ENCODE measurements at places on chromosomes 1 and 21.

DNA sequence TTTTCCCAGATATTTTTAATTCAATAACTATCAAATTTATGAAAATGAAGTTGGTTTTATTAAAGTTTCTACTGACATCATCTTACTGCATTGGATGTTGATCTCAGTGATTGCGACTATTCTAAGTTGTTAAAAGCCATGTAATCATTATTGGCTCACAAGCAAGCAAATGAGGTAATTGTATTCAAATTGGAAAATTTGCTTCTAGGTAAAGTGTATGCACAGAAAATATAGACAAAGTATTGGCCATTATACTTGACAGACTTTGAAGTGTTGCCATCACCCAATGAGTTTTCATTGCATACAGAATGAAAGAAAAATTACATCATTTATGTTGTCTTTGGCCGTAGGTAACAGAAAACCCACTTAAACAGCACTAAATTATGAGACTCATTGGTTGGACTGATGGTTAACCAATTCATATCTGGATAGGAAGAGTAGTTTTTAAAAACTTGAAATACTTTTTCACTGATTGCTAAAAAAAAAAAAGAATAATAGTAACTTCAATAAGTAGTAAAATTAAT is 299.2 kb downstream of the USP25 start:
- no peak for DNase-seq

GRCh38 chr1:88180449-88181108 is 503.5 kb upstream of the PKN2 start:
- DNase-seq: peak; percentile 59

DNA sequence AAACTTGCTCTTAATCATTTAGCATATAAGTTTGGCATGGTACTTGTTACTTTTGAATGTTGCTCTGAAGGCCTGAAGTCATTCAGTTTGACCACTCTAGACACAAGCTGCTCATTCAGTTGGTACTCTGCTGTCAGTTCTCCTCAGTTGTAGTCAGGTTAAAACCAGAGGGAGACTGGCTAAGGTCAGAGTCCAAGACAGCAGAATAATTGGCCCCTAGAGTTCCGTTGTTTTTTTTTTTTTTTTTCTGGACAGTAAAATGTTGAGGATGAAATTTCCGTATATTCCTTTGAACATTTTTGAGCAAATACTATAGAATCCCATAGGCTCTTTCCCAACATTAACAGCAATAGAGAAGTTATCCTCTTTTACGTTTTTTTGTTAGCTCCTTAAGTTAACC is 9.4 kb downstream of the ZBTB40 start:
- no peak for DNase-seq

GRCh38 chr1:236913371-236914037 is 90.7 kb downstream of the MT1HL1 start:
- no peak for DNase-seq

DNA sequence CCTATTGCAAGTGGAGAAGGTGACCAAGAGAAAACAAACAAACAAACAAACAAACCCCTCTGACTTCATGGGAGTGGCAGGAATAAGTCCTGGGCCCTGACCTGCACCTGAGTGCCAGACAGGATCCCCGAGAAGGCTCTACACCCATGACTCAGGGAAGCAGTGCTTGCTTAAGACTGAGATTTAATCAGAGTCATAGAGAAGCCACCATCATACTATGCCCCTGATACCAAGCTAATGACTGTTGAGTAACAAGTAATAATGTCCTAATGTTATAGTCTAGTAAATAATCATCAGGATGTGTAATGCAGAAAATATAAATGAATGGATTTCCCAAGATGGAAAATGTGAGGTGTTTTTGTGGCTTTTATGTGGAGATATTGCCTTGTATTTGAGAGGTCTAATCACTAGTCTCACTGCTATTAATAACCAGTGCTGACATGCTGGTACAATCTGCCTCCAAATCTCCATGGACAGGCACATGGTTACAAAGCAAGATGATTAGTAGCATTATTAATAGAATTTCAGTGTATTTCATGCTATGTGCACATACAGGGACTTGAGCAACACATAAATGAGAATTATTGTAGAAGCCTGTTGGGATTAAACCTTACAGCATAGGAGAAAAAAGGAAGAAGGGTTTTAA is 1290.9 kb downstream of the MRPL39 start:
- no peak for DNase-seq

DNA sequence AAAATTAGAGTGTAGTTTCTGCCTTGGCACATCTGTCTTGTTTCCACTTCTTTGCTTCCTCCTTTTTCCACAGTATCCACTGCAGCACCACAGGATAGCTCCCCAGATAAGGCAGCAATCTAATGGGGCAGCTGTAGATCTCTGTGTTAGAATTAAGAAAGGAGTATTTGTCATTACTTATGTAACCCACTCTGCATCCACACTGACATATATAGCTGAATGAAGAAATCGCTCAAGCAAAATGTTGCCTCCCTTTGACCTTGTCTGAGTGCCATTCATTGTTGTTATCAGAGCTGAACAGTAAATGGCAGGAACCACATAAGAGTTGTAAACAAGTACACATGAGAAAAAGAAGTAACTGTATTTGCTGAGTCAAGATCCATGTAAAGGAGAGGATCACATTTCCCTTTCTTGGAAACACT is 45.9 kb upstream of the DPH5 start:
- DNase-seq: no peak

DNA sequence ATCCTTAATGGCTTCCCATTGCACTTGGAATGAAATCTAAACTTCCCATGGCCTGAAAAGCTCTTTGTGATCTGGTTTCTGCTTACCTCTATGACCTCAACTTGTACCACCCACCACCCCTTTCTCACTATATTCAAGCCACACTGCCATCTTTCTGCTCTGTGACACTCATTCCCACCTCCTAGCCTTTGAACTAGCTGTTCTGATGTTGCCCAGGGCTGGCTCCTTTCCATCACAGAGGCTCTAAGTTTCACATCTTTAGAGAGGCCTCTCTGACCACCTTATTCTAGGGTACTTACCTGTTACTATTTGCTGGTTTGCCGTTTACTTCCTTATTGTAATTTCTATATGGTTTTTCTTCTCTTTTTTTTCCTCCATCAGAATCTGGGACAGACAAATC is 4.2 kb downstream of the MPZL1 start:
- no peak for DNase-seq

DNA sequence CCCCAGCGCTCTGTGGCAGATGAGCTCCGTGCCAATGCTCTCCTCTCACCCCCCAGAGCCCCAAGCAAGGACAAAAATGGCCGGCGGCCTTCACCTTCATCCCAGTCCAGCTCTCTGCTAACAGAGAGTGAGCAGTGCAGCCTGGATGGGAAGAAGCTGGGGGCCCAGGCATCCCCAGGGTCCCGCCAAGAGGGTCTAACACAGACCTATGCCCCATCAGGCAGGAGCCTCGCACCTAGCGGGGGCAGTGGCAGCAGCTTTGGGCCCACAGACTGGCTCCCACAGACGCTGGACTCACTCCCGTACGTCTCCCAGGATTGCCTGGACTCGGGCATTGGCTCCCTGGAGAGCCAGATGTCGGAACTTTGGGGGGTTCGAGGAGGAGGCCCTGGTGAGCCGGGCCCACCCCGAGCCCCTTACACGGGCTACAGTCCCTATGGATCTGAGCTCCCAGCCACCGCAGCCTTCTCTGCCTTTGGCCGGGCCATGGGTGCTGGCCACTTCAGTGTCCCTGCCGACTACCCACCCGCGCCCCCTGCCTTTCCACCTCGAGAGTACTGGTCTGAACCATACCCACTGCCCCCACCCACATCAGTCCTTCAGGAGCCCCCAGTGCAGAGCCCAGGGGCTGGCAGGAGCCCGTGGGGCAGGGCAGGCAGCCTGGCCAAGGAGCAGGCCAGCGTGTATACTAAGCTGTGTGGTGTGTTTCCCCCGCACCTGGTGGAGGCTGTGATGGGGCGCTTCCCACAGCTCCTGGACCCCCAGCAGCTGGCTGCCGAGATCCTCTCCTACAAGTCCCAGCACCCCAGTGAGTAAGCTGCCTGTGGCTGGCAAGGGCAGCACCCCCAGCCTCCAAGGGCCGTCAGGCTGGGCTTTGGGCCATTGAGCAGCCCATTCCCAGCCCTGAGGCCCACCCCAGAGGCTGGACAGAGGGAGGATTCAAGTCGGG is 8.7 kb downstream of the ZC3H12A start:
- no peak for DNase-seq

- DNase-seq: no peak
These were observed 36.9 kb downstream of the C2CD2 start for GRCh38 chr21:41916888-41917433.

DNA sequence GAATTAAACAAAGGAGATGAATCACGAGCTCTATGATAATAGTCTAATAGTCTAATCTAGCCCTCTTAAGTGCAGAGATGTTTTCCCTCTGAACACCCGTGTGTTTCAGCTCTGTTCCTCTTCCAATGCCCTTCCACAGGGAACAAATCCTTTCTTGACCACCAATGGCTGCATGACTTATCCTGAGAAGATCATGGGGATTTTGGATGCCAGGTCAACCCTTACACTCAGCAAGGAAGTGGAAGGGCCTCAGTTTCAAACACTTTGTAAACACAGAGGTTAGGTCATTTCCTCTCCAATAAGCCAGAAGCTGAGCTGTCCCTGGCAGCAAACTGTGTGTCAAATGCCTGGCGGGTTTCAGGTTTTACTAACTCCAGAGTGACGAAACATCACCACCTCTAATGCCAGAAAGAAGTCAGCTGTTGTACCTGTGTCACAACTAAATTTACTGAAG is 200.0 kb downstream of the GABPA start:
- peak; percentile 41 for DNase-seq

GRCh38 chr1:29749024-29749945 is 513.0 kb downstream of the PTPRU start:
- DNase-seq: no peak

GRCh38 chr1:179202161-179202560 is 27.3 kb downstream of the ABL2 start:
- no peak for DNase-seq

- no peak for DNase-seq
These were observed 52.4 kb upstream of the H6PD start for GRCh38 chr1:9181990-9182783.

- no peak for DNase-seq
These were observed 55.5 kb upstream of the FOXO6 start for GRCh38 chr1:41305576-41306363.

- DNase-seq: no peak
These were observed 26.2 kb upstream of the SAMSN1 start for GRCh38 chr21:14572204-14572780.

- no peak for DNase-seq
These were observed 74.4 kb upstream of the TTC34 start for GRCh38 chr1:2875707-2876561.

DNA sequence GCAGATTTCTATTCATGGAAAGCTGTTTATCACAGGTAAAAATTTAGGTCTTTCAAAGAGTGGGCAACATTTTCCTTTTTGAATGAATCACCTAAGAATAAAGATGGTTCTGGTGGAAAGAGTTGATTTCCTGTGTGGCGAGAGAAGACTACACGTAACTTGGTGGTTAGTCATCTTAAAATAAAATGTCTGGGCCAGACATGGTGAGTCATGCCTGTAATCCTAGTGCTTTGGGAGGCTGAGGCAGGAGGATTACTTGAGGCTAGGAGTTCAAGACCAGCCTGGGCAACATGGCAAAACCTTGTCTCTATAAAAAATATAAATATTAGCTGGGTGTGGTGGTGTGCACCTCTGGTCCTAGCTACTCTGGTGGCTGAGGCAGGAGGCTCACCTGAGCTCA is 65.7 kb downstream of the DISP1 start:
- no peak for DNase-seq

DNA sequence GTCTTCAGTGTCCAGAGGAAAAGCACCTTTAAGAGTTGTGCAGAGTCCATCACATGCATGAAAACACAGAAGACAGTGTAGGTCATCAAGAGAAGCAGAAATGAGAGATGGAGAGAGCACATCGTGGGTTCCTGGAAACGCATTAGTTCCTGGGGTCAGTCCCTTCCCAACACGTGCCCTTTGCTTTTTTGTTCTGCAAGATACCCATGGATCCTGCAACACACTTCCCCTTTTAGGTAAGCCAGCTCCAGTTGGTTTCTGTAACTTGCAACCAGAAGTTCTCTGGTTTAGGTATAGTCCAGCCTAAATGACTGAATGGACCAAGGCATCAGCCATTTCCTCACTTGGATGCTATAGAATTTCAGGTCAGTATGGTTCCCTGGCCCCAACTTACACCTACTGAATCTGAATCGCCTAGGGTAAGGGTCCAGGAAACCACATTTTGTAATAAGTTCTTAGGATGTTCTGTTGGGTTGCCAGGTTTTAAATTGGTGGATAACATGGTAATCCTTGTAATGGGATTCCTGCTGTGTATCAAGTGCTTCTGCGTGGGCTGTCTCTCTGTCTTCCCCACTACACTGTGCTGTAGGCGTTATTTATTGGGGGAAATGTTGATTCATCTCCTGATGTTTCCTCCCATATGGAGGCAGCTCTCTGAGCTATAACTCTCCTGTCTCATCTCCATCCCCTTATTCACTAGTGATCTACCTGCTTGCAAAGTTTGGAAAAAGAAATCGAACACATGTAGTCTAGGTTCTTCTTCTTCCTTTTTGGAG is 230.6 kb downstream of the TNR start:
- DNase-seq: no peak

DNA sequence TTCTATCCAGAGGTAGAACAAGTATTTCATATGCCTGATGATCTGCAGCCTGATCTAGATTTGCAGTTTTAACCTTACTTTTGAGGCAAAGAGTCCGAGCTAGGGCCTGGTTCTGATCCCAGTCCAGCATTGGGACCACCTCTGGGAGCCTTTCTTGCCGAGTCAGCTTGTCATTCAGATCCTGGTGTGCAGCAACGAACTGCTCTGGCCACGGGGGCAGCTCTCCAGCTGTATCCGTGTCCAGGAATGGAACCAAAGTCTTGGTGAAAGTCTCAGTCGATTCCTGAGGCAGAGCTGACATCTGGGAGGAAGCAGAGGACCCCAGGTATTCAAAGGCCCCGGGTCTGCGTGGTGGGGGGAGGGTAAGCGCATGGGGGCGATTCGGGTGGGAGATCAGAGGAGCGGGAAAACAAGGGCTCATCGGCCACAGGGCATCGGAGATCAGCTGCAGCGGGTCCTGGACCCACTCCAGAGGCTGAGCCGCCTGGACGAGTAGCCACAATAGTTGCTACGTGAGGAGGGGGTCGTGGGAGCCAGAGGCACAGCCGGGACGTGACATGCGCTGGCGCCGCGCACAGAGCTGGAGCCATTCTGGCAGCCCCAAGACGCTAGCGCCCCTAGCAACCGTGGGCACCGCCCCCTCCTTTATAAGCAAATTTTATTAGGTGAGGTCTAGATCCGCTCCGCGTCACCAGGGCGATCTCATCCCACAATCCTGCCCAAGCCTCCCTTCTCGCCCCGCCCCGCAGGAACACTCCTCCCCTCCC is 32.4 kb upstream of the BSDC1 start:
- no peak for DNase-seq

GRCh38 chr1:236762410-236762809 is 32.7 kb upstream of the MTR start:
- DNase-seq: peak; percentile 11

- no peak for DNase-seq
These were observed 32.2 kb downstream of the FAM177B start for GRCh38 chr1:222769181-222769580.

GRCh38 chr1:59128239-59128736 is 168.6 kb upstream of the FGGY start:
- peak; percentile 64 for DNase-seq

Data from fibroblast of skin of left quadriceps (primary cell).